Progenitor cell of endocrine pancreas (in vitro differentiated cells): ENCODE measurements at places on chromosomes 1 and 21. TPM values are rescaled to one million over a fixed set of nuclear protein-coding genes. Genes with fewer than 3 reads are reported as not detected.

DNA sequence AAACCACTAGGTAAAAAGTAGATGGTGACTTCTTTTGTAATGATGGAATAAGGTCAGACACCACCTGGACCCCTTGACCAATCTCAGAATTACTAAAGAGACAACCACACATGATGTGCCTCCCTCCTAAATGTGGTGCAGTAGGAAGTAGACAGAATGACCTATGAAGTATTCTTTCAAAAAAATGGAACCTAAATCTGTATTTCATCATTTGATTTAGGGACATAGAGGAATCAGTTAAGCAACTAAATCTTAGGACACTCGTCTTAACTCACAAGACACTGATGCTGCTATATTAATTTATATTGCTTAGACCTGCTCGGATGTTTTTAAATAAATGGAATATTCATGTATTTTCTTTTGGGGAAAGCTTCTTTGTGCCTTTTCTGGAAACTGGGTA, 80.9 kb upstream of the IRF2BP2 start:
- DNase-seq: no peak

ESPN gene
- 49.5 and 54.0 TPM in 2 replicates for total RNA-seq

GRCh38 chr1:118979754-118980575, 8.2 kb downstream of the TBX15 start:
- DNase-seq: no peak

GRCh38 chr1:200627575-200628222, 7.1 kb upstream of the KIF14 start:
- DNase-seq: no peak

DNA sequence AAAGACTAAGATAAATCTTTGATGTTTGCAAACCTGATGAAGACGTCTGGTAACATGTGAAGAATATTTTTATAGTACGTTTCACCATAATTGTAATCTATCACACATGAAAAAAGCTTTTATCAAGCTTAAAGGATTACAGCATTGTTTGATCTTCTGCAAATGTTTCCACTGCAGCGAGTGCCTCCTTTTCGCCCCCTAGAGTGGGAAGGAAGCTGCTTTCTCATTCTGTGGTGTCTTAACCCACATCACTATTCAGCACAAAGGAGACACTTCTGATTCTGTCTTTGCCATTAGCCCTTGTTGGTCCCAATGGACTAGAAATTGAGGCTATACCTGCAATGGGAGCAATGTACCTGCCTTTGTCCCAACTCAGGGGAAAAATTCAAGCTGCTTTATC, 46.0 kb upstream of the IL12RB2 start:
- DNase-seq: no peak

DNA sequence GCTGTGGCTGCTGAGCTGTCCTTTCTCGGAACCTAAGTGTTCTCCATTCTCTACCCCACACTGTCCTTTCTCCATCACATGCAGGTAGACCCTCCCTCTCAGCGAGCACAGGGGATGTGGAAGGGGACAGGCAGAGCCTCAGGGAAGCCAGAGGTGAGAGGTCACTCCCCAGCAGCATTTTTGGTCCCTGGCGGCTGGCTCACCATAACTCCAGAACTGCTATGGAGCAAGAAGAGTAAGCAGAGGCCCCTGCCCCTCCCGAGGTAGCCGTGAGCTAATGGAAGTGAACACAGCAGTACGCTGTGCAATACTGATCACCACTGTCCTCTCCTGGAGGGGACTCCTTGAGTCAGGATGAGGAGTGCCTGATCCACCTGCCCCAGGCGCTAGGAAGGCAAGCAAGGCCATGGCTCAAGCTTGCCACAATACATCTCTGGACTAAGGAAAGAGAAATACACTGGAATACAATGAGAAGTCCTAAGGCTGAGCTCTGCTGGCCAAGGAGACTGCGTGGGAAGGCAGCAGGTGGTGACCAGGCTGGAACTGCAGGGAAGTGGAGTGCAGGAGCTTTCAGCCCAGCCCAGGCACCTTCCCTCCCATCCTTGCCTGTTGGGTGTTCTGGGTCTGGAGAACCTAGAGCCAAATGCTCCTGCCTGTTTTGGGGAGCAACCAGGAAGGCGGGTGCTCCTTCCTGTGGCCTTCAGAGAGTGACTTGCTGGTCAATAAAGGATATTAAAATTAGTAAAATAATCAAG, 96.2 kb downstream of the LAMC2 start:
- DNase-seq: no peak

- DNase-seq: peak; percentile 72
Observed at GRCh38 chr1:16212251-16212961, at the start of gene ARHGEF19. ARHGEF19 (minus strand) TSS chr1:16212652; CDS start chr1:16209054, 3,598 bp downstream.

DNA sequence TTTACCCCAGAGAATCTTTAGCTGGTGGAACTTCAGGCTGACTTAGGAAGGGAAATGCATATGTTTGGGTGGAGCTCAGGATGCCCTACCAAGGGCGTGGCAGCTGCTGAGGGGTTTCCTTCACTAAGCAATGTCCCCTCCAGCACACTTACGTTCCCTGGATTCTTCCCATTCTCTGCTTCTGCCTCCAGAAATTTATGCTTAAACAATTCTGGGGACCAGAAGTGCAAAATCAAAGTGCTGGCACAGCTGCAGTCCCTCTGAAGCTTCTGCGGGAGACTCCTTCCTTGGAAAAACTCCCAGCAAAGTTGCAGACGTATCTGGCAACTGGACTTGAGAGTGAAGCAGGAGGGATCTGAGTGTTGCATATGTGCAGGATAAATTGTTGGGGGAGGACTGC, 402.8 kb downstream of the PCP4 start:
- no peak for DNase-seq

CYYR1 gene
- total RNA-seq: 25.8 and 27.5 TPM in 2 replicates

KRTAP11-1 gene
- total RNA-seq: not detected in 2 replicates

DNA sequence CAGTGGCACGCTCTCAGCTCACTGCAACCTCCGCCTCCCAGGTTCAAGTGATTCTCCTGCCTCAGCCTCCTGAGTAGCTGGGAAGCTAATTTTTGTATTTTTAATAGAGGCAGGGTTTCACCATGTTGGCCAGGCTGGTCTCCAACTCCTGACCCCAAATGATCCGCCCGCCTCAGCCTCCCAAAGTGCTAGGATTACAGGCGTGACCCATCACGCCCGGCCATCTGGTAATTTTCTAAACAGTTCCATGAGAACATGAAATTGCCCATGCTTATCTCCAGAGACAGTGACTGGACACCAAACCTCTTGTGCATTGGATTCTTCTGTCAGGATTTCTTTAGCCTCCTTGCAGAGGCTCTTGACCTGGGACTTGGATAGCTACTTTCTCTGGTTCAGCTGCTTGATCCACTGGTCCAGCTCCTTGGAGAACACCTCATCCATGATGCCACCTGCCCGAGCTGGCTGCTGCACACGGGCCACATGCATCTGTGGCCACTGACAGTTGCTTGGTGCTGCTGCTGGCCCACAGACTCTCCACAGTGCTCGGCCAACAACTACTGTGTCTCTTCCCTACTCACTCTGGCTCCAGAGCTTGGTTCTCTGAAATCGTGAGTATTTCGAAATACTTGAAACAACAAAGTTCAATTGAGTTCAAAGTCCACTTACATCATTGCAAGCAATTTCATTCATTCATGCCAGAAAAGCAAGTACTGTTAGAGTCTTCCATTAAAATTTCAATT, 40.0 kb upstream of the CTPS1 start:
- no peak for DNase-seq

NEXN gene
- 5.9 and 6.5 TPM in 2 replicates for total RNA-seq

- DNase-seq: no peak
Observed at GRCh38 chr1:227916655-227917054, 31.1 kb downstream of the WNT9A start.

GRCh38 chr1:175191659-175192058, 917 bp downstream of the KIAA0040 start:
- no peak for DNase-seq

DNA sequence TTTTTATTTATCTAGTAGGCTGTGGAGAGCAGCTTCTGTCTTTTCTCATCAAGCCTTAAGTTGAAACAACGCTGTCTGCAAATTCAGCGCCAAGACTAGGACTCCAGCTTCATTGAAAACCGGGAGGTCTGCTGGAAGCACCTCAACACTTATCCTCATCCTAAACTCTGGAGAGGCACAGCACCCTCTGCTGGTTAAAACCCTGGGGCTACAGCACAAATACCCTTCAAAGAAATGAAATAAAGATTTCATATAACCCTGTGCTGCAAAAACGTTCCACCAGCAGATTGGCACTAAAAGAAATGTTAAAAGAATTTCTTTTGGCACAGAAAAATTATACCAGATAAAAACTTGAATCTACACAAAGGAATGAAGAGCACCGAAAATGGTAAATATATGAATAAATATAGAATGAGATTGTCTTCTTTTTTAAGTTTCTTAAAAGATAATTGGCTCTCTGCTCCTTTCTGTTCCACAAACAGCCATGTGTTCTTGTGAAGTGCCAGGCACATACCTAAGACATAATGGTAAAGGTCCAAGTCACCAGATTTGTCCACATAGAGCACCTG, 227.7 kb upstream of the SAMSN1 start:
- DNase-seq: no peak
